ENCODE measurements at places on chromosomes 6 and 20.
A peak's percentile ranks its signal among the peaks of the same experiment; 100 is the strongest.

GRCh38 chr20:10739566-10739965 lies 65.8 kb upstream of the JAG1 start:
- no peak for DNase-seq

- DNase-seq, result no peak
These were observed 195.8 kb upstream of the ZNF184 start for GRCh38 chr6:27668442-27669294.

DNA sequence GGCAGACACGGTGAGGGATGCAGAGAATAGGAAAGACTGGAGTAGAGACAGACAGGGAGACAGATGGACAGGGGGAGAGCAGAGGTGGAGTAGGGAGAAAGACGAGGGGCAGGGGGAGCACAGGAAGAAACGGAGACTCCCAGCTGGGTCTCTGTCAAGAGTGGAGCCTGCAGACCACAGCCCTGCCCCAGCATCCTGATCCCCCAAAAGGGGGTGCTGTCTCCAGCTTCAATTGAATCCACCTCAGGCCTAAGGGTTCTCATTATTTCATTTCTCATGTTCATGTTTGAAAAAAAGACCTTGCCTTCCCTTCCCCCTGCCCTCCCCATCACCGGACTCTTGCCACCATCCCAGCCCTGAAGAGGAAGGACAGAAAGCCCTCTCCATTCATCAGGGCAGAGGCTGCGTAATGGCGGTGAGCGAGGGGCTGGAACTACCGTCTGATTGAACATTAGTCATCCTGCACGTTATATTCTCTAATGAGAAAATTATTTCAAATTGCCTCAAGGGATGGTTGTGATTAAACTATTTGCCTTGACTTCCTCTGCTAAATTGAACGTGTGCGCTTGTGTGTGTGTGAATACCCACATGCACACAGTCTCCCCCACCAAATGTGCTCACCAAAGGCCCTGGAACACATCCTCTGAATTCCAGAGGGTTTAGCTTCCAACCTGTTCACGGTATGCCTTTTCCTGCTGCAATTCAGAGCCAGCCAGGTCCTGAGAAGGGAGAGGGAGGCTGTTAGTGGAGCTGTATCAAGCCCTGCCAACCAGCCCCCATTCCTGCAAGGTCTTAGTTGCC lies 98.3 kb downstream of the CDC5L start:
- no peak for DNase-seq

DNA sequence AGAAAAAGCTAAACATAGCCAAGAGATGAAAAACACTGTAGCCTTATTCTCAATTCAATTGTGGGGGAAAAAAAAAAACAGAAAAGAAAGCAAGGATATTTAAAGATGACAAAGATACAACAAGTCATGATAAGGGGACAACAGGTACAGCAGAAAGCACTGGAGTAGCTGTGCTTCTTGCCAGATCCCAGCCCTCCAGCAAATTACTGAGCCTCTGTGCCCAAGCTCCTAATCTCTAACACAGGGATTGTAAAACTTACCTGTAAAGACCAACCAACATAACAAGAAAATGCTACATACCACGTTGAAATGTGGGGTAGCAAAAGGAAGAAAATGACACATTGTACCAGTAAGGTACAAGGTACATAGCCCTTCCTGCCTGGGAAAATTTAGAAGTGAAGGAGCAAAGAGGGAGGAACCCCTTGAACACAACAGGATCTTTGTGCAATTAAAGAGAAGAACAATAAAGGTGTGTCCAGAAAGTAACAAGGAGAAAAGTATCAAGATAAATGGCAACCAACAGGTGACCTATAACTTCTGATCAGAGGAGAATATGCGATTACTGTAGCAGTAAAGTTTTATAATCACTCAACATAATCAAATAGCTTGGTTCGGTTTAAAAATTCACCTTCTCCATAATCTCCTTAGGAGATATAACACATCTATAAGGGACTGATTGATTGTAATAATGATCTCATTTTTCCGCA lies 30.6 kb downstream of the PREP start:
- no peak for DNase-seq

- DNase-seq, result no peak
These were observed 207.2 kb upstream of the ZNF184 start for GRCh38 chr6:27679964-27680694.

- peak; percentile 91 for DNase-seq
These were observed 12.6 kb downstream of the DYNLT1 start for GRCh38 chr6:158631678-158632537.

DNA sequence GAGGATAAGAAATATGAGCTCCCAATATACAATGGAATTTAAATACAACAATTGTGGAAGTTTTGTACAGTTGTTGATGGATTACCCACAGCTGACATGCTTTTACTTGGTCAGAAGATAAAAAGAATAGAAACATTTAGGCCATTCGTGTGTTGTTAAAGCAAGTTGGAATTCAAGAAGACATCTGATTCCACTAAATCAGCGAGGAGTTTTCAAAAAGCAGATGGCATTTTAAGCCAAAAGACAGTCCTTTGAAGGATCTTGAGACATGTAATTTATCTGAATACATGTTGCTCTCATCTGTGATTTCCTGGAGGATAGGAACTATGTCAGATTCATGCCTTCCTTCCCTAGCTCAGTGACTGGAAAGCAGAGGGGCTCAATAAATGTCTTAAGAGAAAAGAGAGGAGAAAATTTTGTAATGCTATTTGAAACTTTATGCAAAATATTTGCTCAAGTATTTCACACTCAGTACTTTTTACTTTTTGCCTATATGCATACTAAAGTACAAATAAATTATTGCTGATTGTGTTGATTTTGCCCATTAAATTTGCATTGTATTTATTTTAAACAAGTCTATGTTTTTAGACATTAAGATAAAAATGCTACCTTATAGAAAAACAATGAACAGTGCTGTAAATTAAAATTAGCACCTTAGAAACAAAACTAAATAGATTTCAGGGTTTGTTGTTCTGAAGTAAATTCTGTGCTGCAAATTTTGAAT lies 733.8 kb upstream of the FLRT3 start:
- no peak for DNase-seq

GRCh38 chr6:26318459-26319404 lies 46.3 kb upstream of the BTN3A2 start:
- DNase-seq, result no peak

DNA sequence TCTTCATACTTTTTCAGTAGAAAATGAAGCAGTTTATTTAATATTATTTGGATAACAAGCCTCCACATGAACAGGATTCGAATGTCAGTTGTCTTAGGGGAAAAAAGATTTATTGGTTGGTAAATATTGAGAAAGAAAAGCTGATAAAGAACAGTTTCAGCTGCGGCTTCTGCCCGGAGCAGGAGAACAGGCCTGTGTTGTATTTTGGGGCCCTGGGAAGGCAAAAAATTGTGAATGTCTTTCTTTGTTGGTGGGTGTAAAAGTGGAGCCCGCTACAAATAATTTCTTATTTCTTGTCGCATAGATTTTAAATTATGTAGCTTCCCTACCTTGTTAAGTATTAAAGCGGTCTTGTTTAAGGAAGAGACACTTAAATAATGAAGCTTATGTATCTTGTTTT lies 90.5 kb upstream of the PAX1 start:
- DNase-seq, result no peak

All from psoas muscle (tissue), 8 donors.